ENCODE measurements at places on chromosomes 12 and 14. TPM values are rescaled to one million over a fixed set of nuclear protein-coding genes. Genes with fewer than 3 reads are reported as not detected.

ESPL1 gene
- total RNA-seq, result 5.8 TPM

RPGRIP1 gene
- 0.68 TPM for total RNA-seq

- no peak overlapping the region for H3K27ac ChIP-seq
- no peak overlapping the region for H3K4me3 ChIP-seq
- H3K27me3 ChIP-seq, result no peaks in the 10 kb centered on the region
- no peaks in the 10 kb centered on the region for H3K4me1 ChIP-seq
- DNase-seq, result no peak
Observed at GRCh38 chr12:96069511-96070231, 34.3 kb upstream of the LTA4H start.

GRCh38 chr12:57735952-57736740 is 2.4 kb downstream of the AGAP2 start:
- no peaks in the 10 kb centered on the region for H3K27me3 ChIP-seq
- H3K36me3 ChIP-seq, result peaks cover 66% of the 10 kb centered on the region
- H3K4me1 ChIP-seq, result peaks cover 24% of the 10 kb centered on the region
- H3K4me3 ChIP-seq, result no peak overlapping the region

GRCh38 chr12:43669373-43669772 is 89.2 kb downstream of the PUS7L start:
- no peaks in the 10 kb centered on the region for H3K36me3 ChIP-seq
- no peak overlapping the region for H3K4me3 ChIP-seq
- DNase-seq, result no peak
- H3K27ac ChIP-seq, result no peak overlapping the region

- H3K36me3 ChIP-seq, result no peaks in the 10 kb centered on the region
- H3K27me3 ChIP-seq, result no peaks in the 10 kb centered on the region
- DNase-seq, result no peak
- H3K4me1 ChIP-seq, result no peaks in the 10 kb centered on the region
- no peak overlapping the region for H3K4me3 ChIP-seq
- H3K27ac ChIP-seq, result no peak overlapping the region
Observed at GRCh38 chr14:69827560-69827959, 30.5 kb upstream of the SLC10A1 start.

DNA sequence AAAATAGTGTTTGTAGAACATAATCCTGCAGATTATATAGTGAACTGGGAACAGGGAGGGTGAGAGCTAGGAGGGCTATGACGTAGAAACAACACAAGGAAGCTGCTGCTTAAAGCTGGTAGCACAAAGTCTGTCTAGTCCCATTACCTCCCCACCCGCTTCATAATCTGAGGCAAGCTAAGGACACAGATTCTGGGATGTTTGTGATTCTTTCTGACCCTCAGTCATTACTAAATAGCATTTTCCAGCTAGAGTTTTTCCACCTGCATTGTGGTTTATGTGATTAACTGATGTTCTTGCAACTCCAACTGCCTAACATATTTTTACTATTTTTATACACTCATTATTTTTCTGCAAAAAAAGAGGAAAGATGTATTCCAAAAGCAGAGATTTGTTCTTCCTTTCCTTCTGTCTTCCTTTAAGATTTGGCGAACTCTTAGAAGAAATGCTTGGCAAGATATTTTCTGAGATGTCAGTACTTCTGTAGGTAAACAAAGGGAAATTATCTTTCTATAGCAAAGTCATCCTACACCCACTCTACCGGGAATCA is 293.2 kb upstream of the FAR2 start:
- H3K4me1 ChIP-seq, result no peaks in the 10 kb centered on the region
- no peak for DNase-seq
- H3K4me3 ChIP-seq, result no peak overlapping the region
- H3K27me3 ChIP-seq, result no peaks in the 10 kb centered on the region

DNA sequence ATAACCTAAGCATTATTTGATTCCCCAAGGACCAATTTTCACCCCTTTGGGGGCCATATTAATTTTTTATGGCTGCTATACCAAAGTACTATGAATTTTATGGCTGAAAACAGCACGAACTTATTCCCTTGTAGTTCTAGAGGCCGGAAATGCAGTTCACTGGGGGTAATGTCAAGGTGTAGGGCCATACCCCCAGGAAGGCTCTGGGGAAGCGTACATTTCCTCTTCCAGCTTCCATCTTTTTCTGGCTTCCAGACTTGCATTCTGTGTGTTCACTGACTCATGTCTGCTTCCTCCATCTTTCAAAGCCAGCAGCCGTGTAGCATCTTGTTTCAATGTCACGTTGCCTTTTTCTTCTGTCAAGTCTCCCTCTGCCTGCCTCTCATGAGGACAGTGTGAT is 133.5 kb downstream of the BICD1 start:
- no peaks in the 10 kb centered on the region for H3K36me3 ChIP-seq
- no peaks in the 10 kb centered on the region for H3K4me1 ChIP-seq
- no peak for DNase-seq
- H3K4me3 ChIP-seq, result no peak overlapping the region
- H3K27me3 ChIP-seq, result no peaks in the 10 kb centered on the region

- peaks cover 6% of the 10 kb centered on the region for H3K27me3 ChIP-seq
- H3K4me3 ChIP-seq, result no peak overlapping the region
- H3K4me1 ChIP-seq, result no peaks in the 10 kb centered on the region
- no peak overlapping the region for H3K27ac ChIP-seq
- no peaks in the 10 kb centered on the region for H3K36me3 ChIP-seq
Observed at GRCh38 chr12:91380631-91381030, 198.0 kb upstream of the DCN start.

- no peak overlapping the region for H3K4me3 ChIP-seq
- no peaks in the 10 kb centered on the region for H3K36me3 ChIP-seq
- no peak overlapping the region for H3K27ac ChIP-seq
- no peaks in the 10 kb centered on the region for H3K4me1 ChIP-seq
- no peak for DNase-seq
Observed at GRCh38 chr12:23169696-23170013, 544.7 kb downstream of the ETNK1 start.
